ENCODE measurements at places on chromosomes 2 and 18.
A peak's percentile ranks its signal among the peaks of the same experiment; 100 is the strongest.

GRCh38 chr2:108588070-108588668 is 53.9 kb downstream of the LIMS1 start:
- no peak for DNase-seq

- DNase-seq, result peak; percentile 37
These were observed 49.7 kb upstream of the ODC1 start for GRCh38 chr2:10497797-10498251.

GRCh38 chr2:207351171-207351570 is 178.6 kb upstream of the CREB1 start:
- no peak for DNase-seq

DNA sequence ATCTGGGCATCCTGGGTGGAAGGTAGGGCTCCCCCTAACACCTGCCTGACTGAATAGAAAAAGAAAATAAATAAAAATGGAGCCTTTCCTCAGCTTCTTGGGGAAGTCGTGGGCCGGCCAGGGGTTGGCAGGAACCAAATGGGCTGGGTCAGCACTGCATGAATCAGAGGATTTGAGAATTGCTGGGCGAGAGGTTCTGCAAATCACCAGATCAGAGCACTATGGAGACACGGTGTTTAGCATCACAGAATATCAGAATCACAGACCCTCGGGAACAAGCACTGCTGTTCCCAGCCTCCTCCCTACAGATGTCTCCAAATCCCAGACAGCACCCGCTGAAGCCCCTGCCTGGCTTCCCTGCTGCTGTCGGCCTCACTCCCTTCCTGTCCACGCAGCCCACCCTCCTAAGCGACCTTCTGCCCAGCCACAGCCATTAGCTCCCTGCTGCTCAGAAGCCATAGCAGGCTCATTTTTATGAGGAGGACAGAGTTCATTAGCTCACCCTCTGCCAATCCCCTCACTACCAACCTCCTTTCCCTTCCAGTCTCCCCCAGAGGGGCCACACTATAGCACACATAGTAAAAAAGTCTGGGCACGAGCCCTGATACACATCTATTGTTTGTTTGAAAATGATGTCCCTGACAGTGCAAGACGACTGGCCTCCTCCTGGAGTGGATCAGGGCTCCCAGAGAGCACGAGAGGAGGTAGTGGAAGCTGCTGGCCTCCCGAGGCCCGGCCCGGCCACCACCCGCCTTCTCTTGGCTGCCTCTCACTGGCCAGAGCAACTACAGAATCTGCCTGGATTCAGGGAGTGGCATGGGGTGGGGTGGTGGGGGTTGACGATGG is 64.6 kb upstream of the TAF1B start:
- no peak for DNase-seq

DNA sequence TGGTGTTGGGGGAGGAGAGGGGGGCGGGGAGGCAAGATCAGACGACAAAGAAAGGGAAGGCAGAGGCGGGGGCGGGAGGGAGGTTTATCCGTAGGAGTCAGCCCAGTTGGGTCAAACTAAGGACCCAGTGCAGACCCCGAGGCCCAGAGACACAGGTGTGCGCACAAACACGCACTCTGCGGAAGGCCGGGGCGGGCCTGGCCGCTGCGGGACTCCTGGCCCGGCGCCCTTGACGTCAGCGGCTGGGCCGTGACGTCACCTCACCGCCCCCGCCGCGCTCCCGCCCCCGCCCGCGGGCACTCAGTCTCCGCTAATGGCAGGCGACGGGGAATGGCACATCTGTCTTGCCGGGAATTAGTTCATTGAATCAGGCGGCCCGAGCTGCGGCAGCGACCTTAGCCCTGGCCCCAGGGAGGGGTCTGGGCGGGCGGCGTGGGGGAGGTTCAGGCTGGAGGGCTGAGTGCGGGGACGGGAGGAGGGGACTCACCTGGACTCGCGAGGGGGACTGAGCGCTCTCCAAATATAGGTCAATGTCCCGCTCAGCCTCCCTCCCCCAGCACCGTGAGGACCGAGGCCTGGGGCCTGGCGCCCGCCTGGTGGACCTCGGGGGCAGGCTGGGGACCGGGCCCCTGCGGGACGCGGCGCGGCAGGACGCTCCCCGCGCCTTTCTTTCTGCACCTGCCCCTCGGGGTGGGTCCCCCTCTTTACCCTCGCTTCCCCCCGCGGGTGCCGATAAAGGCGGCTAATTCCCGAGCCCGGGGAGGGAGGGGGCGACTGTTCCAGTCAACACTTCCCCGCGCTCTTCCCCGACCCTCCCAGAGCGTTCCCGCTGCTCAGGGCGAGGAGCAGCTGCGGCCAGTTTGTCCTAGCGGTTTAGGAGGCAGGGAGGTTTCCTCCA is 15.5 kb upstream of the ECEL1 start:
- peak; percentile 14 for DNase-seq

GRCh38 chr18:30852541-30852940 is 190.0 kb downstream of the DSC3 start:
- DNase-seq, result no peak

DNA sequence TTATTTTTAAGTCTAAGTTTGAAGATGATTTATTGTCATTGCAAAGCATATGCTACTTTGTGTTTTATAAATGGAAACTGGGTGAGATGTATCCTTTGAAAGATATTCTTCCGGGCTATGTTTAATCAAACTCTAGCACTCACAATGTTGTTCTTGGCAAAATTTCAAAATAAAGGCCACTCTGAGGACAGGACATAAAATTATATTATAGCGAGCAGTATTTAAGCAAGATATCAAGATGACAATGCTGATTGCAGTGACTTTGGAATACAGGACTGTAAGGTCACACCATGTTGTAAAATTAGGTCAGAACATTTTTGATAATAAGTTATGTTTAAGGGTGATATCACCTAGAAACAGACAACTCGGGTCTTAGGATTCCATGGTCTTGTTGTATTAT is 14.2 kb downstream of the RPRM start:
- no peak for DNase-seq

GRCh38 chr2:37866171-37866934 is 58.7 kb upstream of the RMDN2 start:
- DNase-seq, result no peak

DNA sequence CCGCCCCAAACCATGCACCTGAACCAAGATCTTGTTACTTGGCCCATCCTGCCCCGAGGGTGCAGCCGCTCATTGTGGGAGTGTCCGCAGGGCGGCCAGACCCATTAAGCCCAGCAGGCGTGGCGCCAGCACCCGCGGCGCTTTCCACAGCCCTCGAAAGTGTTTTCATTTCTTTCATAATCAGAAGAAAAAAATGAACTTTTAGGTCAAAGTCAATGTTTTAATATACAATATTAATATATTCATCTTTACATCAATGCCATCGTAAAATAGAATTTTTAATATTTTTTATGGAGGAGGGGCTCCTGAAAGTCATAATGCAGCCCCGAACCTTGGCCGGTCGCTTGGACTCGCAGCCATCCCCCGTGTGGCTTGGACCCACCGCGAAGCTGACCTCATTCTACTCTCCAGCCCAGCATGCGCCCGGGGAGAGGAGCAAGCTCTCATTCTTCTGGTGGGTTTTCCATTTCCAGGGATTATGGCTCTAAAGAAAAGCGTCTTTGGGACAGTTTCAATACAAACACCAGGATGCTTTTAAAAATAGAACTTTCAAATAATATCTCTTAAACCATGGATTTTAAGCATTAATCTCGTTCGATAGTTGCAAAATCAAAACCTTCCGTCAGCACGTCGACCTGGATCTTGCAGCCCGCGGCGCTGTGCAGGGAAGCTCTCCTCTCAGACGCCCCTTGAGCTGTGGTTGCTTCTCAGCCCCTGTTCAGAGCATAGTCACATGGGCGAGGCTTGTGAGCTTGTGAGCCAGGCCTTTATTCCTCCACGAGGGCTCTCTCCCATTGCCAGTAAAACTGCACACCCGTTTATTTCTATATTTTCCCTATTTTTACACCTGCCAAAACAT is 17.2 kb upstream of the ASB1 start:
- no peak for DNase-seq

GRCh38 chr2:69436596-69436937 is 668 bp downstream of the NFU1 start:
- DNase-seq, result no peak

DNA sequence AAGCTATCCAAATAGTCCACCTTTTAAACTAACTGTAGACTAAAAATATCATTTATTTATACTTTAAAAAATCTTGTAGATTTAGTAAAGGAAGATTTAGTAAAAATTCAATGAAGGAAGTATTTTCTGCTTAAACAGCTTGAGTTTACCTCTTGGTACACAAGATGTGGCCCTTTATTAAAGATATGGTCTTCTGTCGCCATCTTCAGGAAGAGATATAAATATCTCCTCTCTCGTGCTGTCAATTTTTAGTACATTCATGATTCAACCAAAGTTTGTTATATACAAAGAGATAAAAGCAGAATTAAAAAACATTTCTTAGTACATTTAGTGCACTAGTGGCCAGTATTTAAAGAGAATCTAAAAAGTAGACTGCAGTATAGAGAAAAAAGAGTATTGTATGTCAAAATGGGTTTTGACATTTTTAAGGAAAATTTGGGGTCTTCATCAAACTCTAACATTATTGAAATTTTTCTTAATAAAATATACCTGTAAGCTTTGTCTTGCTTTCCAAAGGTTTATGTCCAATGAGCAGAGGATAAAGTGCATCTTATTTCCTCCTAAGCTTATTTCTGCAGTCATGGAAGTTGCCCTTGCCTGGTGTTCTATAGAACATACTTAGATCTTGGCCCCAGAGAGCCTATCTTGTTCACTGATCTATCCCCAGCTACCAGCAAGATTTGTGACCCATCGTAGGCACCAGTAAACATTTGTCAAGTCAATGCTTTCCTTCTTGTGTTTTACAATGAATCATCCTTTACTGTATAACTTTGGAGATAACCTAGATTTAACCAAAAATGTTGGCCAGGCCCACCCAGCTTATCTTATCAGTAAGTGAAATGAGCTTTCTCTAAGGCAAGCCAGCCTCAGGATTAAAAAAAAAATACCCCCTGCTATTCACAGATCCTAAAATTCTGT is 18.5 kb upstream of the EML6 start:
- DNase-seq, result peak; percentile 72

- no peak for DNase-seq
These were observed 72.4 kb upstream of the TNP1 start for GRCh38 chr2:216932113-216932862.

- DNase-seq, result no peak
These were observed 22.9 kb upstream of the CAVIN2 start for GRCh38 chr2:191869781-191870180.

DNA sequence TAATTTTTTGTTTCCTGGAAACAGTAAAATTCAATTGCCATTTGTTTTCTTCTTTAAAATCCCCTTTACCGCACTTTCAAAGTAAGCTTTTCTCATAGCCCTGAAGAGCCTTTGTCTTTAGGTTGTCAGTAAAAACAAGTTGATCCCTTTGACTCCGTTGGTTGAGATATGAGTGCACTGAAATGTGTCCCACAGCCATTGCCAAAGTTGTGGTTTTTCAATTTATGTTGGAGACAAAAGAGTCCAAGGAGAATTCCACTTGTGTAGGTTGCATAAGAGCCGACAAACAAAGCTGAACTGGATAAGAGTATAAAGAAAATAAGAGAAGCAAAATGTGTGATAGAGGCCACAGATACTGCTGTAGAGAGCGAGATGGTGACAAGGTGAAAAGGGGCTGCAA is 26.1 kb upstream of the HNMT start:
- no peak for DNase-seq

DNA sequence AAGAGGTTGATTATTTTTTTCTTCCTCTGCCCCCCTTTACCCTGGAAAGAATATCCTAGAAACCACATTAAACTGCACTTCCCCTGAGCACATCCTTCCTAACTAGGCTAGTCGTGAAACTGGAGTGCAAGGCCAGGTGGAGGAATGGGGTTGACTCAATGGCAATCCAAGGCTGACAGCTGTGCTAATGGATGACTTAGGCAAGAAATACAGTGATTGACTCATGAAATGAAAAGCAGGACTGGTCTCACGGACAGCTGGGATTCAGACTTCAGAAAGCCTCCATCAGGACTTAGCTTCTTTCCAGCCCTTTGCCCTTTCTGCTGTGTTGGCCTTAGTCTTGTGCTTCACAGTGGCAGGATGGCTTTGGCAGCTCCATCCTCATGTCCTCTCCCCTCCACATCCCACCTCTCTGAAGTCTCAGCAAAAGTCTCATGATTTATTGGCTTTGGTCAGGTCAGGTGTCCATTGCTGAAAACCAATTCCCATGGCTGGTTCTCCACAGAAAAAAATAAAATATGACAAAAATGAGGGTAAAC is 33.8 kb downstream of the INSIG2 start:
- no peak for DNase-seq

DNA sequence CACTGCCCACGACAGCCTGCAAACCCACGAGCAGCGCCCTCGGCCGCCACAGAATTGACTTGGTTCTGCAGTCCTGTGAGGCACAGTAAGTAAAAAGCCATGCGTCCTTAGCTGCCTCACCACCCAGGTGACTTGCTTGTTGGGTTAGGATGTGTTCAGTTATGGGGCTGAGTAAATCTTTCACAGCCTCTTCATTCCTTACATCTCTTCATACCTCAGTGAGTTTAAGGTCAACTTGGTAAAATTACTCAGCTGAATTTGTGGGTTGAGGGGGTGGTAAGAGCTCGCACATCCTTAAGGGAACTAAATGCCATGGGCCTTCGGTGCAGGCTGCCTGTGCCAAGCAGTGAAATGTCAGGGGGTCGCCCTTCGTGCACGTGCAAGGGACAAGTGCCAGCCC is 165.2 kb upstream of the ALKAL2 start:
- no peak for DNase-seq

DNA sequence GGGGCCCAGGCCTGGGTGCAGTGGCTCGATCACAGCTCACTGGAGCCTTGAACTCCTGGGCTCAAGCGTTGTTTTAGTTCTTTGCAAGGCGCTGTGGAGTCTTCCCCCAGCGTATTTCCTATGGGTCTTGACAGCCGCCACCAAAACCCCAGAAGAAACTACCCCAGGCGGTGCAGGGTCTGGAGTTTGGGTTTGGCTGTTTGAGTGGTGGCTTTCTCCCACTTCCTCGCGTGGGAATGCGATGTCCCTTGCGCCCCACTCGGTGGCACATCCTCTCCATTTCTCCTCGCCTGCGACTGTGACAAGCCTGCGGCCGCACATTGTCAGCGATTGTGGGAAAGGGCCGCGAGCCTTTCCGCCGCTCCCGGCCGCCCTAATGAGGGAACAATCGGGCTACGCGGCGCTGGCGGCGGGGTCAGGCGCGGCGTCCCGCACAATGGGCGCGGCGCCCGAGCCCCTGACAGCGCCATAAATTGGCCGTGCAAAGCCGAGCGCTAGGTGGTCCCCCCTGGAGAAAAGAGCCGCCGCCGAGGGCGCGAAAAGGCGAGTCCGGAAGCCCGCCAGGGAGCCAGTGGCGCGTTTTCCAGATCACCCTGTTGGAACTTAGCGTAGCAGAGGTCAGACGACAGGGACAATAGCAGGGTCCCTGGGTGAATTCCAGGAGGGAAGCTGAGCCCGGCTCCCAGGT is 194.9 kb upstream of the POU3F3 start:
- peak; percentile 1 for DNase-seq
